ENCODE measurements at places on chromosomes 13 and 19.

DNA sequence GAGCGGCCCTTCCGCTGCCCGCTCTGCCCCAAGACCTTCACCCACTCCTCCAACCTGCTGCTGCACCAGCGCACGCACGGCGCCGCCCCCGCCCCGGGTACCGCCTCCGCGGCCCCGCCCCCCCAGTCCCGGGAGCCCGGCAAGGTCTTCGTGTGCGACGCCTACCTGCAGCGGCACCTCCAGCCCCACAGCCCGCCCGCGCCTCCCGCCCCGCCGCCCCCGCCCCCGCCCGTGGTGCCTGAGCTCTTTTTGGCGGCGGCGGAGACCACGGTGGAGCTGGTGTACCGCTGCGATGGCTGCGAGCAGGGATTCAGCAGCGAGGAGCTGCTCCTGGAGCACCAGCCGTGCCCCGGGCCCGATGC, 3.2 kb upstream of the NAT14 start:
- no peak for DNase-seq

DNA sequence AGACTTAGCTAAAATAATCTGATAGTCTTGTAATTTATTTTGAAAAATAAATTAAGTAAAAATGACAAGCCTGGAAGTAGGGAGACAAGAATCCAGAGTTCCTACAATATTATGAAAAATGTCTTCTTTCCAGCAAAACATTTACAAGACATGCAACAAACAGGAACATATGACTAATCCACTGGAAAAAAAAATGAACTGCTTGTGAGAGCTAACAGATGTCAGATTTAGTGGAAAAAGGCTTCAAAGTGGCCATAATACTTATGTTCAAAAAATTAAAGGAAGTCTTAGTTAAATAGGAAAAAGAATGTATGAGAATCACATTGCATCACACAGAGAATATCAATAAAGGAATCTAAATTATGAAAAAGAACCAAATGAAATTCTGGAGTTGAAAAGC, 2082.0 kb upstream of the PCDH20 start:
- no peak for DNase-seq

GRCh38 chr19:2625434-2625833, 77.1 kb downstream of the GNG7 start:
- DNase-seq, result no peak

- no peak for DNase-seq
Measured at GRCh38 chr13:89502286-89502685, 1831.1 kb downstream of the SLITRK5 start.

DNA sequence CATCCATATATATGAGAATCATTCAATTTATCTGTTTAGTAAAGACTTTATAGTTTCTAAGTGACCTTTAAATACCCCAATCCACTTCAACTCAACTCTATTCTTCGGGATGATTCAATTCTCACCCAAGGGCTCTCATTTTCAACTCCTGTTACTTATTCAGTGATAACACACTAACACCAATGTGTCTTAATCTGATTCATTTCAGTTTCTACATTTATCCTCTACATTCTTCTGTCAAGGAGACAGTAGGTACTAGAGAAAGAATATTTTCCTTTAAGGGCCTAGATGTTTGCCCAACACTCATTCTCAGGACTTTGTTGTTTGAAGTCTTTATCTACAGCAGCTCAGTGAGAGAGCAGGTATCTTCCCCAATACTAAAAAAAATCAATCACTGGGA, 7.1 kb downstream of the ARGLU1 start:
- DNase-seq, result no peak

GRCh38 chr13:98508685-98509084, 68.2 kb downstream of the STK24 start:
- no peak for DNase-seq

DNA sequence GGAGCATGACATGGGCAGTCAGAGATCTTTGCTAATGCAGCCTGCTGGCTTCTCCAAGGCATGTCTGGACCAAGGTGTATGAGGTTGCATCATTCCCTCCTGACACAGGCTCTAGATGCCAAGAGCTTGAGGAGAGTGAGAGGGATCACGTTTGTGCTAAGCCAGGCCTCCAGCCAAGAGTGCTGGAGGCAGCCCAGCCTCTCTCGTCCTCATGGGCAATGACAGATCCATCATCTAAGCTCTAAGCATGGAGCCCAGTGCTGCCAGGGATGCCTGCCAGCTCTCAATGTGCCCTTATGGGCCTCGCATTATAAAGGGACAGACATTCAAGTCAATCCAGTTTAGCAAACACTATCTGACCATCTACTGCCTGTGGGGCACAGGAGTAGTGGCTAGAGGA, 136.3 kb upstream of the VSTM2B start:
- no peak for DNase-seq

DNA sequence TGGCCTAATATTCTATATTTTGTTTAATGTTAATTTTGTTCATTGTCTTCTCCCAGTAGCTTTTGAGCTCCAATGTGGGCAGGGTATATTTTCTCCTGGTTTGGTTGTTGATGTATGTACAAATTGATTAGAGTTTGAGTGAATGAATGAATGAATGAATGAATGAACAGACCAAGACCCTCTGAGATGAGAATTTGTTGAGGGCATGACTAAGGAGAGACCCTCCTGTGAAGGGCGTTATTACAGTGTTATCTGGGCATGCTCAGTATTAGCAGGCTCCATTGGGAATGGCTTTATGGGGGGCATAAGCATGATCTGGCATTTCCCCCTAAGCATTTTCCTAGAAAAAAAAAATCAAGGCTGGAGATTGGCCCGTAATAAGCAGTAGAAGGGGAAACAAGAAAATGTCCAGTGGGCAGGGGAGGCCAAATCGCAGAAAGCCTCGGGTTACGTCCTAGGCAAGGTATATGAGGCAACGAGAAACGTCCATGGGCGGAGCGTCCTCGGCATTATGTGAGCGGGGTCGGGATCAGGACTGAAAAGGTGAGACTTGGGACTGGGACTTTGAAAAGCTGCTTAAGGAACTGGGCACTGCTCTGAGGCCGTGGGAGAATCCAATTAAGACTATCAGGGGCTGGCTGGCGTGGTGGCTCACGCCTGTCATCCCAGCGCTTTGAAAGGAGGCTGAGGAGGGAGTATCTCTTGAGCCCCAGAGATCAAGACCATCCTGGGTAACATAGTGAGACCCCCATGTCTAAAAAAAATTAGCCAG, 904 bp upstream of the ARHGAP33 start:
- DNase-seq, result no peak

DNA sequence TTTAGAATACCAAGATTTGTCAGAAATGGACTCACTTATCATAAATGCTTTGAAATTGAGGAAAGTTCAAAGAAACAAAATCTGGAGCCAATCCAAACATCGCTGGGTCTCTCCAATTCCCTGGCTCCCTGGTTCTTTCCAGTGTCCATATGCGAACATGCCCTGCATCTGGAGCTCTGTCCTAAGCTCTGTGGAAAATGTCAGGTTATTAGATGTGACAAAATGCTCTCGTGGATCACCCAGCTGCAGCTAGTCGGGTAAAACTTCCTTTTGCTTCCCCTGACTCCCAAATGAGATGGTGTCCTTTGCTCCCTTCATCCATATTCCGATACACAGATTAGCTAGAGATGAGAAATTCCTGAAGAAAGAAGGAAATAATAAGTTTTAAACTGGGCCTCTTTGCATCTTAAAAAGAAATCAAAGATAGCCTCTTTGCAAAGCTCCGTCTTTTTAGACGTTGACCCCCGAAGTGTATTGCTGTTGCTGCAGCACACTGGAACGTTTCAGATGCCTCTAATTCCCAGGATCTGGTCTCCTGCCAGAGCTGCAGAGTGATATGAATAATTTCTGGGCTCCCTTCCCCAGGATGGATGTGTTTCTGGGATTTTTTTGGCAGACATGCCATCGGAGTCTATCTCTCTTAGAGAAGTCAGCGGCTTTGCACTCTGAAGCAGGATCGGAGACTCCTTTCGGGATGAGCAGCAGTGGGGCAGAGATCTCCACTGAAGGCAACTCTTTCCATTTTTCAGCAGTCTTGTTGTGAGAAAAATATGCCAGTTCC, 102.9 kb downstream of the TEX26 start:
- no peak for DNase-seq

DNA sequence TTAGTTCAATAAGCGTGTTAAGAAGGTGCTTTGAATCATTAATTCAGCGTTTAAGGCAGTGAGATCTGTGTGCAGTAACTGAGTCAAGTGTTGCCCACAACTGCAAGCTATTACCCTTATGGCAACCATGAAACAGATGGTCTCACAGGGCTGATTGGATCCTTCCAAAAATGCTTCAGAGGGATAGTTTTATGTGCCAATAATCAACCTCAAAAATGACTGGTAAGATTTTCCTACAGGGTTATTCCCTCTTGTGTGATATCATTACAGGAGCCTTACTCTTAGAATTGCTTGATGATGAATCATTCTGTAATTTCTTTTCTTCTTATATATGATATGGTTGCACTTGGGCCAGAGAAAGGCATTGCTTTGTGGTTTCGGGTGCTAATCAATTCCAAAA, 1299.2 kb upstream of the ATXN8OS start:
- DNase-seq, result no peak

DNA sequence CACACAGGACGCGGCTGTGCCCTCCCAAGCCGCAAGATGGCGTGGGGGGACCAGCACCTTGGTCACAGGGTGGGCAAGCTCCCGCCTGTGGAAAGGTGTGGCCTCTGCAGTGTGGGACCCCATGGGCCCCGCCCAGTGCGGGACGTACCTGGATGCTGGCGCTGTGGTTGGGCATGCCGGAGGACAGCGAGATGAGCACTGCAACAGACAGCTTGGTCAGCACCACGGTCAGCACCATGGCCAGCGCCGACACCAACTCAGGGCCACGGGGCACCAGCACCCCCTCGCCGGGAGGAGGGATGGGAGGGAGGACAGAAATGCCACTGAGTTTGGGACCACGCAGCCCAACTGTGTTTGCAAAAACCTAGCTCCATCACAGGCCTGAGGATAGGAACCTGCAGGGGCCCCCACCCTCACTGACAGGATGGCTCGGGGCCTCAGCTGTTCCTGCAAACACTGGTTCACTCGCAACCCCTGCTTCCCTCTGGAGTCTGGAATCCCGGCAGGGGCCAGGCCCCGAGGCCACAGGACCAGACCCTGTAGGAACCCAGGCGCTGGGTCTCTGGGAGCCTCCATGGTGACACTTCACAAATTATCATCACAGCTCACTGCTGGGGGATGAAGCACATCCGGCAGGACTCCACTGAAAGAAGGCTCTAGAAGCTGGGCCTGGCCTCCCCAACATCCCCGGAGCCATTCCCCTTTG, 27.1 kb downstream of the IZUMO4 start:
- peak; percentile 17 for DNase-seq

GRCh38 chr13:106129993-106130392, 405.5 kb downstream of the EFNB2 start:
- DNase-seq, result no peak

- DNase-seq, result no peak
Measured at GRCh38 chr13:77171451-77171850, 144.5 kb upstream of the FBXL3 start.

DNA sequence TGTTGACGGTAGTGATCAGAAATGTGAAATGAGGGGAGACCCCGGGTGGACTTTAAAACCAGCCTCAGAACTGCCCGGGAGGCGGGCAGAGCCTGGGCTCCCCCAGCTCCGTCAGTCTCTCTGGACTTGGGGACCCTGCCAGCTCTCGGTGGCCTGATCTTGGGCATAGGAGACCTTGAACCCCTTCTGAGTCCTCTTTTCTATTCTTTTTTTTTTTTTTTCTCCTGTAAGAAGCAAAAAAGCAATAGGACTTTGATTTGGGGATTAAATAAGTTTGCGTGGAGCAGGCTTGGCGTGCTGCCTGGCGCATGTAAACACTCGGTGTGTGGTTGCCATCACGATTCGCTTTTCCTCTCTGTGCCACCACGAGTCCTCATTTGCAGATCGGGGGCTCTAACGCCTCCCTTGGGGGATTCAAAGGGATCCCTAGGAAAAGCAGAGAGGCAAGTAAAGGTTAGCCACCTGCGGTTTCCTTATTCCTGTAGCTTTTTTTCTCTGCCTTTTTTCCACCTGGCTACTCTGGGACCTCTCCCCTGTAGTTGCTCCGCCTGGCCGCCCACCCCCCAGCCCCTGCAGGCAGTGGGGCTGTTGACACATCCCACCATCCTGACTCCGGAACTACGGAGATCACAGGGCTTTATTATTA, 1.3 kb downstream of the SAFB start:
- peak; percentile 18 for DNase-seq

DNA sequence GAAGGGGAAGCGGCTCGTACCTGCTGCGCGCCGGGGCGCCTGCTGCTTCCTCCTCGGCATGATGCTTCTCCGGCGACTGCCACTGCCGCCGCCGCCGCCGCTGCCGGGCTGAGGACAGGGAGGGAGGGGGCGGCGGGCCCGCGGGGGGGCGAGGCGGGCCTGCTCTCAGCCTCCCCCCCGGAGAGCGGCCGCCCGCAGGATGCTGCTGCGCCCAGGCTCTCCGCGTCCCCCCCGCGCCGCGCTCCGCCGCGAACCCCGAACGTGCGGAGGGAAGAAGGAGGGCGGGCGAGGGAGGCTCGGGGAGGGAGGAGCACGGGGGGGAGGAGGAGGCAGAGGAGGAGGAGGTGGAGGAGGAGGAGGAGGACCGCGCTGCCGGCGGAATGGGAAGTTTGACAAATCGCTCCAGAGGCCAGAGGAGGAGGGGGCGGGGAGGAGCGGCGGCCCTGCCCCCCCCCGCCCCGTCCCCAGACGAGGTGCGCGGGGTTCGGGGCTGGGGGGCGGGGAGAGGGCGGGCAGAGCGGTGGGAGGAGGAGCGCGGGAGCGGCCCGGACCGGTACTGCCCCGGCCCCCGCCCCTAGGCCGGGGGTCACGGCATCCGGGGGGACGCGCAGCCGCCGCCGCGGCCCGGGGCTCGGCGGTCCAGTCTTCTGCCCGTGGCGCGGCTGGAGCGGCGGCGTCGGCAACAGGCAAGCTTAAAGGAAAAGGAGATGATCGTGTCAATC, at the start of gene TSHZ3:
Gene TSHZ3, minus strand, starts transcription at position 277 of the 722 bp plus-strand sequence. Its CDS starts 217 bp downstream, at position 60.
- DNase-seq, result peak; percentile 39

- DNase-seq, result no peak
Measured at GRCh38 chr13:81247711-81248110, 906.8 kb upstream of the SPRY2 start.

- DNase-seq, result no peak
Measured at GRCh38 chr13:47033216-47033615, 136.4 kb upstream of the HTR2A start.

DNA sequence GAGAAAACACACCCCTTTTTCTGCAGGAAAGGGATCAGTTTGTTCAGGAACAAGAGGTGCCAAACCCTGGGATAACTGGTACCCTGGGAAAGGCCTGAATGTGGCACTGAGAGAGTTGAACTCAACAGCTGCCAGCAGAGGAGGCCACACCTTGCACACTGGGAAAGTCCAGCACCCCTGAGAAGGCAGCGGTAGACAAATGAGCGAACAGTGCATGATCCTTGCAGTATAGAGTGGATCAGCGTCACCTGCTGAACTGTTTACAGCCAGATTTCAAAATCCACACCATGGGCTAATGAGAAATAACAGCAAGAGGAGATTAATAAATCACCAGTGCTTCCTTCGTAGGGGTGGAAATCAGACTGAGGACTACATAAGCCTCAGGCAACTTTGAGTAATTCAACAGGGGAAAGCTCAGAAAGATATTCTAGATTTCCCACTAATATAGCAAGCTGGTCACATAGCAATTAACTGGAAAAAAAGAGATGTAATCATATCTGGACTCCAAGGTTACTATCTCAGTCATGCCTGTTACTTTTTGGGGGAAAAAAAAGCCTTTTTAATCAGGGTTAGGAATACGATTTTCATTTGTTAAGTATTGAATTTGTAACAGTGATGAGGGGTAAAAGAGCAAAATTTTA, 52.0 kb downstream of the DCT start:
- no peak for DNase-seq

- peak; percentile 68 for DNase-seq
Measured at GRCh38 chr19:49017666-49018351, 918 bp upstream of the LHB start.
